Astrocyte of the hippocampus (primary cell): ENCODE measurements at places on chromosomes 4 and X.
A peak's percentile ranks its signal among the peaks of the same experiment; 100 is the strongest.

DNA sequence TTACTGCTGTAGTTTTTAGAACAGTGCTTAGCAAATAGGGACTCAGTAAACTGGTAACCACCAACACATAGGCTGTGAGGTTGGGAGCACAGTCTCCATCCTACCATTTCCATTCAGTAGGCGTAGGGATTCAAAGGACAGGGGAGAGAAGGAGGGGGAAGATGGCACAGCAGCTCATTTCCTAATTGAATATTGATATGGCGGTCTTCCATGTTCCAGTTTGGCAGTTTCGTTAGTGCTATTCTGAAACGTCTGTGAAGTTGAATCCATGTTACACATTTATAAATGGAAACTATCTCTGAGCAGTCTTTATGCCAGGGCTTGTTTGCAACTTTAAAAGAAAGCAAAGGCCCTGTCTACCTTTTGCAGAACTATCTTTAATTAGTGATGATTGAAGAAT, 105.5 kb downstream of the PARM1 start:
- no peak for DNase-seq

GRCh38 chrX:22343192-22343591, 70.5 kb downstream of the CBLL2 start:
- no peak for DNase-seq

- DNase-seq = peak; percentile 91
Measured at GRCh38 chr4:142818031-142818430, 28.1 kb downstream of the INPP4B start.

- peak; percentile 31 for DNase-seq
Measured at GRCh38 chr4:81650606-81651242, 179.0 kb upstream of the RASGEF1B start.

- DNase-seq = peak; percentile 33
Measured at GRCh38 chr4:137627739-137628460, 95.6 kb upstream of the PCDH18 start.

GRCh38 chr4:55884851-55885219, 31.4 kb downstream of the EXOC1 start:
- DNase-seq = no peak

DNA sequence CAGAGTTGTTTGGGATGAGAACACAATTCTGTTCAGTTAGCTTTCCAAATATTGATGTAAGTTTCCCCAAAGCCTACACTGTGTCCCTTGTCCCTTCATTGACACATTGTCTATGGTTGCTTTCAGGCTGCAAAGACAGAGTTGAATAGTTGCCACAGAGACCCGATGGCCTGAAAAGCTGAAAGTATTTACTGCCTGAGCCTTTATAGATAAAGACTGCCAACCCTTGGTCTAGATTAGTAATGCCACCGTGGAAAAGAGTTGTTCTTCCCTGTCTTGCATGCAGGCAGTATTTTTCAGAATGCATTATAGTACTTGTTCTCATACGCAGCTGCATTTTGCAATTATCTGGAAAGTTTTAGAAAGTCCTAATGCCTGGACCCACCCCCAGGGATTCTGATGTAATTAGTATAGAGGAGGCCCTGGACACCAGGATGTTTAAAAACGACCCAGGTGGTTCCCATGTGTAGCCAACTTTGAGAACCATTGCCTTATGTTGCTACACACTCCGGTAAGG, 180.8 kb downstream of the FRMPD4 start:
- DNase-seq = no peak

- DNase-seq = peak; percentile 44
Measured at GRCh38 chr4:106315476-106315967, 487 bp downstream of the TBCK start.

DNA sequence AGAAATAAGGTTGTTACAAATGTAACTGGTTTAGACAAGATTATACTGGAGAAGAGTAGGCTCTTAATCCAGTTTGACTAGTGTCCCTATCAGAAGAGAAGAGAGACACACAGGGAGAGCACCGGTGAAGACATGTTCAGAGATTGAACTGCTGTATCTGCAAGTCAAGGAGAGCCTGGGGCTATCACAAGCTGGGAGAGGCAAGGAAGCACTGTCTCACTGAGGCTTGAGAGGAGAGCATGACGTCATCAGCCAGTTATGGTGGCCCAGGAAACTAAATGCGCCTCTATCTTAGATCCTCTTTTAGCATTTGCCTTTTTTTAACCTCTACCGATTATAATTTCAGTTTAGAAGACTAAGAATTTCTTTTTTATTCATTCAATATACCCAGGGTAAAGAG, 583.4 kb downstream of the TRAM1L1 start:
- no peak for DNase-seq

- no peak for DNase-seq
Measured at GRCh38 chrX:153763298-153763932, 634 bp upstream of the PLXNB3 start.

DNA sequence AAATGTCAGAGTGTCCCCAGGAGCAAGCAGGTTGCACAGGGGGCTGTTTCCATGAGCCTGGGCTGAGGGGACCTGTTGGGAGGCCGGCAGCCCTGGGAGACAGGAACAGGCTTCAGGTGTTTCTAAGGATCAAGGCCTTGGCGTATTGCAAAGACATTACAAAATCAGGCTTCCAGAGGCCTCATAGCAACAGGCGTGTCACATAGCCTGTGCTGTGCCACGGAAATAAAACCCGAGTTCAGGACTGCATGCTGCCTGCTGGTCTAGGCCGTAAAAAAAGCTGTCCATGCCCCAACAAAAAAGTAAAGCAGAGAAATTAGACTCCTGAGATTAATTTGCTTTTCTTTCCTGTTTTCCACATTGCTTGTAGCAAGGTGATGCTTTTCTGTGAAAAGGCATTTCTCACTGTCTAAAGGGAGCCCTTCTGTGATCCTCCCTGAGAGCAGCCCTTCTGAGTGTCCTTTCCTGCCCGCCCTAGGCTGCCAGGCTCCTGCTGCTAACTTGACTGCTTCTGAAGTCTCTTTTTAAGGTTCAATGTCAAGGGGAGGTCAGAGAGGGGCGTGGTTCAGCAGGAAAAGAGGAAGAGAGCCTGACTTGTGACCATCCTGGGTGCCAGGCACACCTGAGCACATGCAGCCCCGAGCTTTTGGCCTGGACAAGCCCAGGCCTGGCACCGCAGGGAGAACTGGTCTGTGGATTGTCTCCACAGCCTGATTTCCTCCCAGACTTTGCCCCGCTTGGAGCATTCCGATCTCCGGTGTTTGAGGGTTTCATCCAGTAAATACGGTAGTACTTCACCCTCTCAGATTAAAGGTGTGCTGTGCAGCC, 21.3 kb downstream of the SHROOM2 start:
- DNase-seq = no peak

DNA sequence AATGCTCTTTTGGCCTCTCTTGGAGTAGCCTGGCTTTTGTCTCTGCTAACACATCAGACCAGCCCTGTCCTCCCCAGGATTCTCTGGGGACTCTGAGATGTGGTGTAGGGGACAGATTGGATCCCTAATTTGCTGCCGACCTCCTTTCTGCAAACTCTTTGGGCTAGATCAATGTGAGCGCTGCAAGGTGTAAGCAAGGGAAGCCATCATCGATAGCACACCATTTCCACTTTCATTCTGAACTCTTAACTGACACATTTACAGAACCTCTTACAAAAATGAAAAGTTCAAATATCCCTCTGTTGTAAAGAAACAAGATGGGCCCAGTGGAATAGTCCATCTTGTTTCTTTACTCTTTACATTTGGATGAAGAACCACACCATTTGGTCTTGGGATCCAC, 46.6 kb downstream of the PGRMC2 start:
- no peak for DNase-seq

GRCh38 chr4:43048570-43048969, 156.1 kb downstream of the GRXCR1 start:
- no peak for DNase-seq

- no peak for DNase-seq
Measured at GRCh38 chr4:140863197-140863596, 107.0 kb upstream of the TBC1D9 start.

DNA sequence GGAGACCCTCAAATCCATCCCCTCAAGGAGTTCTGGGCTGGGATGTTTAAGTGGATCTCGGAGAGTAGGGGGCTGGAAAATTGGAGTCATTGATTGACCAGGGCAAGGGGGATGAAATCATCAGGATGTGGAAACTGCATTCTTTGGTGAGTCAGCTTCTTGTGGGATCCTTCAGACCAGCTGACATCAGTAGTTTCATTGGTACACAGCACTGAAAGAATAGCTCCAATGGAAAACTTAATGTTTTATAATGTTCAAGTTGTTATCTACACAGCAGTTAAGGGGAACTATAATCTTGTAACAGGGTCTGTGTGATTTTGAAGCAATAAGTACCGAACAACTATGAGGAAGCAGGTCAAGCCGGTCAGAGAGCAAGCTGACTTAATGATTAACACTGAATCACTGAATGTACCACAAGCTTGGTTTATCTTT, 506.1 kb downstream of the RPA4 start:
- DNase-seq = peak; percentile 73

GRCh38 chr4:154503598-154503997, 12.0 kb upstream of the DCHS2 start:
- DNase-seq = peak; percentile 23

- peak; percentile 1 for DNase-seq
Measured at GRCh38 chrX:114675365-114675764, 91.5 kb downstream of the HTR2C start.

- no peak for DNase-seq
Measured at GRCh38 chrX:154795016-154795415, 10.3 kb downstream of the MPP1 start.

DNA sequence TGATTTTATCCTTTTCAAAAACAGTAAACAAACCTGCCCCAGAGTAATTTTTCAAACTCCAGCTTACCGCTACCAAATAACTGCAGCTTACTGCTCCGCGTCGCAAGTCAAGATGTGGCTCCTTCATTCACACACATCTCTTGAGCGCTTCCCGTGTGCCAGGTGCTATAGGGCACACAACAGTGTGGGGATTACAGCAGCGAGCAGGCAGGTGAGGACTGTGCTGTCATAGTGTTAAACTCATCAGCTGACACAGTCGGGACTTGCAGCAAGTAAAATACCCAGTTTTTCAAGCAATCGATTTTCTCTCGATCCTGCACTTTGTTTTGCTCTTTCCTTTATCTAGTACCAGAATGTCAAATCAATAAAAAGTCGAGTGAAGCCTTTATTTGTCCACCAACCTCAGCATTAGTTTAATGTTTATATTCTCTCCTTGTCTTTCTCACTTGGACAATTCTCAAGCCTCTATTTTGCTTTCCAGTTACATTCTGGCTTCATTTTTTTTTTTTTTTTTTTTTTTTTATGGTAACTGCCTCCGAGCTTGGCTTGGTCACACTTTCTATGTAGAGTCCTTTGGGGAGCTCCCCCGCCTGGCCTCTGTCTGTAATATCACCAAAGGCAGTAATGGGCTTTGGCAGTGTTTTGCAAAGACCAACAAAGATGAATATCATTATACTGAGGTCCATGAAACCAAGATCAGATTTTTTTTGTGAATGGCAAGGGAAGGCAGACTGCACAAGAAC, 8.3 kb upstream of the ASB5 start:
- DNase-seq = peak; percentile 86

- no peak for DNase-seq
Measured at GRCh38 chr4:2267841-2268240, 5.9 kb upstream of the MXD4 start.

GRCh38 chrX:125132274-125132673, 187.4 kb upstream of the TEX13C start:
- DNase-seq = no peak

- DNase-seq = no peak
Measured at GRCh38 chrX:53155512-53156206, 61.7 kb downstream of the KANTR start.

DNA sequence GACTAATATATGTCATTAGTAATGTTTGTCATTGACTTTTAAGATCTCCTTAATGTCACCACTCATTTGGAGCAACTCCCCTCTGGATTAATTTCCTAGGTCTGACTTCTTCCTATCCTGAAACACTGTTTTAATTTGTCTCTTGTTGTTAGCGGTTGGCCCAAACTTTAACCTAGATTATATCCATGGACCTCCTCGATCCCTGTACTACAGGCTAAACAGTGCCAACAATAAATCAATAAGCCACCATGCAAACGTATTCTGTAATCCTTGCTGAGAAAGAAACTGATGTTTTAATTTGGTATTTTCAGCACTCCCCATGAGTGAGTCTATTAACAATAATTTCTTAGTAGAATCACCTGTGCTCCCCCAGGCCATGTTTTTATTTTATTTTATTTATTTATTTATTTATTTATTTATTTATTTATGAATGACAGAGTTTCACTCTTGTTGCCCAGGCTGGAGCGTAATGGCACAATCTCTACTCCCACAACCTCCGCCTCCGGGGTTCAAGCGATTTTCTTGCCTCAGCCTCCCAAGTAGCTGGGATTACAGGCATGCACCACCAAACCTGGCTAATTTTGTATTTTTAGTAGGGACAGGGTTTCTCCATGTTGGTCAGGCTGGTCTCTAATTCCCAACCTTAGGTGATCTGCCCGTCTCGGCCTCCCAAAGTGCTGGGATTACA, 204.1 kb downstream of the IL15 start:
- DNase-seq = no peak

- DNase-seq = peak; percentile 100
Measured at GRCh38 chrX:44872821-44873414, at the start of gene KDM6A. KDM6A (plus strand) TSS chrX:44873188; CDS start chrX:44873552, 364 bp downstream.

DNA sequence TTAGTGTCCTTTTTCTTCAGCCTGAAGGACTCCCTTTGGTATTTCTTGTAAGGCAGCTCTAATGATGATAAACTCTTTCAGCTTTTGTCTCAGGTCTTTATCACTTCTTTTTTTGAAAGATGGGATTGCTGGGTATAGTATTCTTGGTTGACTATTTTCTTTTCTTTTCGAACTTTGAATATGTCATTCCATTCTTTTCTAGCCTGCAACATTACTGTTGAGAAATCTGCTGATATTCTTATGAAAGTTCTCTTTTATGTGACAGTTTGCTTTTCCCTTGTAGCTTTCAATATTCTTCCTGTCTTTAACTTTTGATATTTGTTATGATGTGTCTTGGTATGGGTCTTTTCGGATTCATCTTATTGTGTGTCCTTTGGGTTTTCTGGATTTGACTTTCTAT, 107.6 kb upstream of the SRD5A3 start:
- no peak for DNase-seq

- DNase-seq = no peak
Measured at GRCh38 chr4:147730333-147730732, 1.6 kb upstream of the ARHGAP10 start.

- no peak for DNase-seq
Measured at GRCh38 chrX:72105436-72105835, 26.3 kb downstream of the RTL5 start.

DNA sequence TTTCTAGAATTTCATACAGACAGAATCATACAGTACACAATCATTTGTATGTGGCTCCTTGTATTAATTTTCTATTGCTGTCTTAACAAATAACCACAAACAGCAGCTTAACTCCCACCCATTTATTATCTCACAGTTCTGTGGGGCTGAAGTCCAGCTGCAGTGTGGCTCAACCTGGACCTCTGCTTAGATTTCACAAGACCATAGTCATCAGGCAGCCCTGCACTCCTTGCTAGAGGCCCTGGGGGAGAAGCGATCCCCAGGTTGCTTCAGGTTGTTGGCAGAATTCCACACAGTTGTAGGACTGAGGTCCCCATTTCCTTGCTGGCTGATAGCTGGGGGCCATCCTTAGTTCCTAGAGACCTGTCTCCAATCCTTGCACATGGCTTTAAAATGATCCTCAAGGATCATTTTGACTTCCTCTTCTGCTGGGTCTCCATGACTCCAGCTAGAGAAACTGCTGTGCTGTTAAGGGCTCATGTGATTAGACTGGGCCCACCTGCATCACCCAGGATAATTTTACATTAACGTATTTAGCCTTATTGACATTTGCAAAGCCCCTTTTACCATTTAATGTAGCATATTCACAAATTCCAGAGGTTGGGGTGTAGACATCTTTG, 60.9 kb upstream of the SMAD1 start:
- no peak for DNase-seq

- no peak for DNase-seq
Measured at GRCh38 chr4:127881563-127881864, 821 bp downstream of the PLK4 start.
